A172 (cell line): ENCODE measurements at places on chromosomes 7 and 10. TPM values are rescaled to one million over a fixed set of nuclear protein-coding genes. Genes with fewer than 3 reads are reported as not detected.

SLC13A1 gene
- total RNA-seq, result not detected in 2 replicates

AEBP1 gene
- 0.22 TPM in 1 of 2 replicates, not detected in the other for total RNA-seq

STMP1 gene
- total RNA-seq, result 22.5 and 24.8 TPM in 2 replicates

ZNF853 gene
- total RNA-seq, result 4.3 and 5.4 TPM in 2 replicates

LEP gene
- total RNA-seq, result not detected in 2 replicates

ELFN1 gene
- total RNA-seq, result 5.3 and 6.1 TPM in 2 replicates

PTPN20 gene
- not detected in 2 replicates for total RNA-seq

ITPRID1 gene
- total RNA-seq, result not detected in 2 replicates

DYNC1I1 gene
- total RNA-seq, result 1.1 and 2.4 TPM in 2 replicates

ALOX5 gene
- 0.43 and 2.0 TPM in 2 replicates for total RNA-seq

DNA sequence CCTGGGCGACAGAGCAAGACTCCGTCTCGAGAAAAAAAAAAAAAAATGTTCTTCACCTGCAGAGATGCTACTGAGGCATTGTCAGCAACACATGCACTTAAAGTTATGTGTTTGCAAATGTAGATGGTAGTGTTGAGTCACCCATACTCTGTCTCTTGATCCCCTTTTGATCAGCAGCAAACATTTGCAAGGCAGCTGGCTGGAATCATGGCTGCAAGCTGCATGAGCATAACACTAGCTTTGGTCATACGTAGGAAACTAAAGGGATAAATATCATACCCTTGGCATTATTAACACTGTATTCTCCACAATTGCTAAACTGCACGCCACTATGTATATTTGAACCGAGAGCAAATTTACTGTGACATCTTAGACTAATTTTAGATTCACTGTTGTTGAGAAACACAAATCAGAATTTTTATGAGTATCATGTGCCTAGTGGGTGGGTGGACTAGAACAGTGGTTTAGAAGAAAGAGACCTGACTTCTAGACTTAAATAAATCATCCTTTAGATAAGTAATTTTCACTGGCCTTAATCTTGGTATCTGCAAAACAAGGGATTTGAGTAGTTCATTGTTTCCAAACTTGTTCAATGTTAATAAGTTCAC lies 229.3 kb upstream of the MEOX2 start:
- DNase-seq, result no peak

- DNase-seq, result no peak
Measured at GRCh38 chr7:99543081-99543671, 8.7 kb downstream of the FAM200A start.

GRCh38 chr7:37815671-37816371 lies 32.6 kb upstream of the NME8 start:
- DNase-seq, result no peak

GRCh38 chr10:8174762-8175161 lies 120.3 kb downstream of the GATA3 start:
- DNase-seq, result no peak

- DNase-seq, result no peak
Measured at GRCh38 chr10:132095403-132096113, 29.8 kb downstream of the JAKMIP3 start.

DNA sequence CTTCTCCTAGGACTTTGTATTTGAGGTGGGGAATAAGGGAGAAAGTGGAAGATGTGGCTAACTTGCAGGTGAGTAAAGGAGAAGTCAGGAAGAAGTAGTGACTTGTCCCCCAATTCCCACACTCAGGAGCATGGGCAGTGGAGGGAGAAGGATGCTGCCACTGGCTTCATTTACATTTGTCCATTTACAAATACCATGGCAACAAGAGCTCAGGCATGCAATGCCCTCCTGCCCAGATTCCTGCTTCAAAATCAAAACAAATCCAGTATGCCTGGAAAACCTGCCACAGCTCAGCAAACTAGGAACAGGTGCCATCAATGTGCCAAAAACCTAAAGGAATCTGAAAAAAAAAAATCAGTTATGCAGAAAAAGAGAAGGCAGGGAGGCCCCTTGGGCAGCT lies 139.9 kb downstream of the KCNMA1 start:
- DNase-seq, result no peak

DNA sequence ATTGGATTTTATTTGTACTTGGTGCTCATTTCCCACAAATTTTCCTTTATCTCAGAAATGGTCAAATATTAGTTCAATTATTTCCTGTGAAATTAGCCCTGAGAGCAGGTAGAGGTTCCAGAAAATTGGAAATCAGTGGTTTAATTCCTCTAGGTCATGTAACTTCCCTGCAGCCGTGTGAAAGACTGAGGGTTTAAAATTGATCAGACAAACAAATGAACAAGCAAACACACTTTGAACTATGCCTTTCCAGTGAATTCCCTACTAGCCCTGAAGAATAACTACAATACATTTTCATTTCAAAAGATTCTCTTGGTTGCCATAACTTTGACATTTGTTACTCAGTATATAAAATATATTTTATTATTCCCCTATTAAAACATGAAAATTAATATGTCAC lies 1116.7 kb downstream of the REEP3 start:
- no peak for DNase-seq

DNA sequence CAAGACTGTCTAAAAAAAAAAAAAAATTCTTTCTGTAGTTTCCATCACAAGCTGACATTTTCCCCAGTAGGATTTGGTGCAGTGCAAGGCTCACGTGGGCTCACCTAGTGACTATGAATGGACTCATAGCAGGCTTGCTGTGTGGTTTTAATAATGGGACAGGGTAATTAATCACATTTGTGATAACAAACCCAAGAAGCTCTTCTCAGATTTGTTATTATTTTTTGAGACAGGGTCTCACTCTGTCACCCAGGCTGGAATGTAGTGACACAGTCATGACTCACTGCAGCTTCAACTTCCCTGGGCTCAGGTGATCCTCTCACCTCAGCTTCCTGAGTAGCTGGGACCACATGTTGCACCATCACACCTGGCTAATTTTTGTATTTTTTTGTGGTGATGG lies 40.0 kb downstream of the NACAD start:
- peak; percentile 30 for DNase-seq

DNA sequence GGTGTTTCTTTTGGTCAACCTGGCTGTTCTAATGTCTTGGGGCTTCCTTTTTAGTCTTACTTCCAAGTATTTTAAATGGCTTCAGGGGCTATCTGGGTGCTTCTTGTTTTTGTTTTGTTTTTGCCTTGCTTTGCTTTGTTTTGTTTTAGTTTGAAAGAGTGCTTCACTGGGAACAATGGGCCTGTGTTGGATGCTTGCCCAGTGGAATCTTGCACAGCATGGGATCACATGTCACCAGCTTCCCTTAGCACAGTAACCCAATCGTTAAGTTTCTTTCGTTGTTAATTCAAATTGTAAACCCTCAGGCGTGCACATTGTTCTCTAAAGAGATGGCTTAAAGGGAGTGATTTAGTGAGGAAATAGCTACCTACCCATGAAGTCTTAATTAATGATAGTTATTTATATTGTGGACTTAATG lies 8.9 kb downstream of the COL17A1 start:
- peak; percentile 59 for DNase-seq

DNA sequence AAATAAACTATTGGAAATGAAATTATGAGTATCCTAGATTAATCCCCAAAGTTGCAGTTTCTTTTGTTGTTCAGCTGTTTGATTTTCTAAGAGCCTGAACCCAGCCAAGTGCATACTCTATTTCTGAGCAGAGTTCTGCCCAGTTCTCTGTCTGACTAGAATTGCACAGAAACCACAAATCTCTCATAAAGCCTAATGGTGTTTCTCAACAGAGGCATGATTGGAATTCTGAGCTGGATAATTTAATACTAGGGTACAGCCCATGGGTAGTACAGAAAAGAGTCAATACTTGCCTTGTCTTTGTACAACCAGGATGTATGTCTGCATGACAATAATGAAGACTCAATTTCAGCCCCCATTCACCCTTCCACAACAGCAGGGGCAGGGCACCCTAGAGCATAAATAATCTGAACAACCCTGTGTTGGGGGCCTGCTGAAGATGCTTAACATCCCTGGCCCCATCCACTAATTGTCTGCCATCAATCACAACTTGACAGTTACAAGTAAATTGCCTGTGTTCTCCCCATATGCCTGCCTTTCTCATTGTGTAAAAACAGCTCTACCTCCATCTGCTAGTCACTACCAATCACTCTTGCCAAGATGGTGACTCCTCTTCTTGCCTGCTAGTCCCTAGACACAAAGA lies 114.4 kb downstream of the NPSR1 start:
- DNase-seq, result no peak

DNA sequence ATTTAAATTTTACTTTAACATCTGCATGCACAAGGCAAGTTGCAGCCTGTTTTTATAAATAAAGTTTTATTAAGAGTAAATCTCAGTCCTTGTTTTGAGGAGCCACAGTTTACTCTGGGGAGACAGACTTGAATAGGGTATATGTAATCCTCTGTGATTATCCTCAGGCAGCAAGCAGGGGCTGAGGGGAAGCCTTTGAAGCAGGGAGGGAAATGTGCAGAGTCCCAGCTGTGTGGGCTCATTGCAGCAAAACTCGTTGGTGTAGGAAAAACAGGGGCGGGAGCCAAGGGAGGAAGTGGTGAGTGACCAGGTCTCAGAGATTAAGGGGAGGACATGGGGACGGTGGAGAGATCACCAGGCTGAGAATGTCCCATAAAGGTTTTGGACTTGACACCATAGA lies 34.3 kb upstream of the SMC3 start:
- DNase-seq, result no peak

GRCh38 chr10:80767963-80768362 lies 230.3 kb downstream of the SH2D4B start:
- DNase-seq, result no peak

- peak; percentile 38 for DNase-seq
Measured at GRCh38 chr10:7872041-7872442, 53.7 kb downstream of the TAF3 start.

DNA sequence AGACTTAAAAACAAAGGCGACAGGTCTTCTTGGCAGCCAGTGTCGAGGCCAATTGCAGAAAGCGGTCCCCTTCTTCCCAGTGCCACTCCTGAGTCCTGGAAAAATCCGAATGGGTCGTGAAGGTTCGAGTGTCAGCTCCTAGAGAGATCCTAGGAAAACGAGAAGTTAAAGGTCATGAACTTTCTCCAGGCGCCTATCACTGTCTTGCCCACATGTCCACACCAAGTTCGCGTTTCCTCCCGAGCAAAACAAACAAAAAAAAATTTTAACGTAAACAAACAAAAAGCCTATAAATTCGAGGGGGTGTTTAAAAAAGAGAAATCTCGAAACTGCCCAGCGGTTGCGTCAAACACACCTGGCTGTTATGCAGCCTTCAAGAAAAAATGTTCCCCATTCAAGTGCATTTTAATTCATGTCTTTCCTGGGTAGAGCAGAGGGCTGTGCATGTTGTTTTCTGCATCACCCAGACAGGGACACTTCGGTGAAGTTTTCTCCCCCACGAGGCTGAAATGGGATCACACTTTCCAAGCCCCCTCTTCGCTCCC lies 1.5 kb downstream of the ARHGAP21 start:
- peak; percentile 18 for DNase-seq

GRCh38 chr10:5776136-5776880 lies 36.9 kb downstream of the GDI2 start:
- no peak for DNase-seq

DNA sequence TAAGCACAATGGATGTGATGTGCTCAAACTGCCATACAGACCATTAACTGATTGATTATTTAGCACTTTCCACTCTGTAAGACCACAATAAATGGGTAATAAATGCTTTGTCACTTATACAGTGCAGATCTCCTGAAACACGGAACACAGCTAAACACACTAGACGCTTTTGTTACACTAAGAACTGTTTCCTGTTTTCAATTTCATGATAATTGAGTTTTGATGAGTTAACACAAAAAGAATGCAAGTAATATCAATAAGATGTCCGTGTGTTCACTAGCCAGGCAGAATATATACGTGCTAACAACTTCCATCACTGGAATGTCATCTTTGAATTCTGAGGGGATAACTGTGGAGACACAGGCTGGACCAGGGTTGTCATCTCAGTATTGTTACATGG lies 178.8 kb downstream of the SKAP2 start:
- DNase-seq, result no peak

- DNase-seq, result peak; percentile 35
Measured at GRCh38 chr10:18437486-18437885, 213.9 kb downstream of the NSUN6 start.

DNA sequence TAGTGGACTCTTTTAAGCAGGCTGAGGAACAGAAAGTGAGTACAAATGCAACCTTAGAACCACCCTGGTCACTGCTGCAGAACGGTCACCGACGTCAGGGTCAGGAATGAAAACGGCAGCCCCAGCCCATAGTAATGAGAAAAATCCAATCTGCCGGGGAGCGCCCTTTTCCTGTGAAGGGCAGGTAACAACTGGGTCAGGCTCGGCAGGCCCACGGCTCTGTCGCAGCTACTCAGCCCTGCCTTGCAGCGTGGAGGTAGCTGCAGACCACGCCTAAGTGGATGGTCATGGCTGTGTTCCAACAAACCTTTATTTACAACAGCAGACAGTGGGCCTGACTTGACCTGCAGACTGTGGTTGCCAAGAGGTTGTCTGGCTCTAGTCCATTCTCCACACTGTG lies 563.2 kb downstream of the DNAJB6 start:
- no peak for DNase-seq

DNA sequence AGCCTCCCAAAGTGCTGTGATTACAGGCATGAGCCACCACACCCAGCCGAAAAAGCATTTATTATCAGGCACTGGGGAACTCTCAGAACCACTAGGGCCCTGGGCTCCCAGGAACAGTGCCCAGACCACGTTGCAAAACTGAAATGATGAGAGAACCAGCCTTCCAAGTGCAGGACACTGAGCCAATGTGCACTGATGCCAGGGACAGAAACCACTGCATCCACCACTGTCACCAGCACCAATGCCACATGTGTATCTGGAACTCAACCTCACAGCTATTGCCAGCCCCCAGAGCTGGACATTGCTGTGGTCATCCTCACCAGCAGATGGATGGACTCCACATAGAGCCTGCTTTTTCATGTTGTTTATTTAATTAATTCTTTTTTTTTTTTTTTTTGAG lies 28.2 kb upstream of the TPST1 start:
- no peak for DNase-seq

DNA sequence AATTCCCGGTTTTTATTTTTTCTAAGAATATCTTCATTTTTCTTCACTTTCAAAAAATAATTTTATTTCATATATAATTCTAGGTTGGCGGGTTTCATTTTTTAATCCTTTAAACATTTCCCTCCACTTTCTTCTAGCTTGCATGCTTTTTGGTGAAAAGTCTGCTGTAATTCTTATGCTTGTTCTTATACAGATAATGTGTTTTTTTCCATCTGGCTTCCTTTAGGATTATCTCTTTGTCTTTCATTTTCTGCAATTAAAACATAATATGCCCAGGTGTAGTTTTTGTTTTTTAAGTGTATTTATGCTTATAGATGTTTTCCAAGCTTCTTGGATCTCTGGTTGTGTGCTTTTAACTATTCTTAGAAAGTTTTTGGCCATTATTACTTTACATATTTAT lies 341.3 kb upstream of the SEMA3C start:
- no peak for DNase-seq
